Stimulated activated CD8-positive, alpha-beta memory T cell treated with anti-CD3 and anti-CD28 coated beads, Interleukin-15, amount 100 ng/mL, for 1 hour (primary cell): ENCODE measurements at places on chromosomes 16 and 17.

- DNase-seq = no peak
These were observed 36.7 kb downstream of the CMIP start for GRCh38 chr16:81481207-81481821.

GRCh38 chr16:10076037-10076436, 106.2 kb downstream of the GRIN2A start:
- no peak for DNase-seq

DNA sequence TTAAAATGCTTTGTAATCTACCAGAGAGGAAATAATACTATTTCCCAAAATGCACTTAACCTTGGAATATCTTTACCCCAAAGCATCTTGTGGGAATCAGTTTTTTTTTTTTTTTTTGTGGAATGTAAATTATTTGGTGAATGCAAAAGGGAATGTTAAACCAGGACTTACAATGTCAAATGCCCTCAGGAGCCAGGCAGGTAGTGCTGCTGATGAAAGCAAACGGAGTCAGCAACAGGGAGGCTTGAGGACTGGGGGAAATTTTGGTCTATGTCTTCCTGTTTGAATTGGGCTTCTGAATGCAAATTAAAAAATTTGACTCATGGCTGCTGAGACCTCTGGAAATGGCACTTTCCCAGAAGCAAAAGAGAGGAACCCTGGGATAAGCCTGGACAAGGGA, 96.5 kb upstream of the NLRP1 start:
- no peak for DNase-seq

DNA sequence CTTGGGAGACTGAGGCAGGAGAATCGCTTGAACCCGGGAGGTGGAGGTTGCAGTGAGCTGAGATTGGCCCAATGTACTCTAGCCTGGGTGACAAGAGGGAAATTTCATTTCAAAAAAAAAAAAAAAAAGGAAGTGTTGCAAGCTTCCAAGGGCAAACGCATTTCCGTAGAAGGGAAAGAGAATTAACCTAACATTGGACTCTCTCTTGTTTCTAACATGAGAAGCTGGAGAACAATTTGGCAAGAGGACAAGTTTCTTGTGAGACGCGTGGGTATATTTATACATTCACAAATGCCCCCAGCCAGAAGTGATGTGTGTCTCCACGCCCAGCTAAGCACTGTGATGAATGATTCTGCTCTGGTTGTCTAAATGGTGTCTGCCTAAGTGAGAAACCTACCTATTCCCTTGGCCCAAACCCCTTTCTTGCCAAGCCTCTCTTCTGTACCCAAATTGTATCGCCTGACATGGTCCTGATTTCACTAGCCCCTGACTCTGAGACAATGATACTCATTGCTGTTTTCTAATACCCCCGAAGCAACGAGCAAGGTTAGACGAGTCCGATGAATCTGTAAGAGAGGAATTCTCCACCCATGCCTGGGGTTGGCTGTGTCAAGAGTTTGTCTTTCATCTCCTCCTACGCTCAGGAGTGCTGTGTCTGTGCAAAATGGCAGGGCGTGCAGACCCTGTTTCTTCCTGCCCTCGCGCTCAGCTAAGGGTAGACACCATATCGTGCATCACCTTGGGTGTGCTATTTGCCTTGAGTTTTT, 14.2 kb upstream of the ST6GALNAC2 start:
- DNase-seq = no peak

DNA sequence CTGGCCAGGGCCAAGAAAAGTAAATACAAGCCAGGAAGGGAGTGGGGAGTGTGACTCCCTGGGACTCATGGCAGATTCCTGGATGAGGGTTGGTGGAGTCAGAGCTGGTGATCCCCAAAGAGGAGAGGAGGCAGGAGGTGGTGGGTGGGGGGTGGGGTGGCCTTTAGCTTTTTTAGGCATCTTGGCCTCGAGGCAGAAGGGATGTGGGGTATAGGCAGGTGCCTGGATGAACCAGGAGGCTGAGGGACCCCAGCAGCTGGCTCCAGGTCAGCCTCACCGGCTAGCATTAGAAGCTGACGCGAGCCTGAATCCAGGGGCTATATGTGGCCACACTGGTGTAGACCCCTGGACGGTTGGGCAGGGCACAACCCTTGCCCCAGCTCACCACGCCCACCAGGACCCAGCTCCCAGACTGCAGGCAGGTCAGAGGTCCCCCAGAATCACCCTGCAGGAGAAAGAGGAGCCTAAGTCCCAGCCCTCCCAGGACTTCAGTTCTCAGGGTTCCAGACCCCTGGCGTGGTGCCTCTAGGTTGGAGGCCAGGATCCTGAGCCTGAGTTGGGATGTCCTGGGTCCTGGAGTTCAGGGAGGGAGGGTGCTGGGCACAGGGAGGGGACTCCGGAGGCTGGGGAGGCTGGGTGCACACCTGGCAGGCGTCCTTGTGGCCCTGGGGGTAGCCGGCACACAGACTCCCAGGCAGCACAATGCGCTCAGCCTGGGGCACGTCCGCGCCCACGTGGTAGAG, 2.8 kb downstream of the PRSS33 start:
- DNase-seq = no peak
